Activated naive CD4-positive, alpha-beta T cell treated with anti-CD3 and anti-CD28 coated beads for 36 hours (primary cell): ENCODE measurements at places on chromosomes 1 and 21.
A peak's percentile ranks its signal among the peaks of the same experiment; 100 is the strongest.

DNA sequence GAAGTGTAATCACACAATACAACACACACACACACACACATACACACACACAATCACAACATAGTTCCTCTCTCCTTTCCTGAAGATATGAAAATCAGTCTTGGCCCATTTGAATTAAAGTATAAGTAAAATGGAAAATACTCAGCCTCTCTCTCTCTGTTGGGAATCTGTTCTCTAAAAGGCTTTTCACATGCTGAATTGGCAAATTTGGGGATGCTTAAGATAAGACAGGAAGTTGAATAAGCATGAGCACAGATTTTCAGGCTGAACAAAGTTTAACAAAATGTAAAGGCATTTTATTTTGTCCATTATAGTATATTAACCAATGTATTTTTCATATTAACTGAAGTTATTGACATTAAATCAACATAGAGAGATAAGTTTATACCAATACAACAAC lies 23.7 kb upstream of the FMO2 start:
- no peak overlapping the region for H3K27ac ChIP-seq
- no peak for DNase-seq
- no peaks in the 10 kb centered on the region for H3K36me3 ChIP-seq
- no peaks in the 10 kb centered on the region for H3K4me1 ChIP-seq
- H3K4me3 ChIP-seq = no peak overlapping the region

DNA sequence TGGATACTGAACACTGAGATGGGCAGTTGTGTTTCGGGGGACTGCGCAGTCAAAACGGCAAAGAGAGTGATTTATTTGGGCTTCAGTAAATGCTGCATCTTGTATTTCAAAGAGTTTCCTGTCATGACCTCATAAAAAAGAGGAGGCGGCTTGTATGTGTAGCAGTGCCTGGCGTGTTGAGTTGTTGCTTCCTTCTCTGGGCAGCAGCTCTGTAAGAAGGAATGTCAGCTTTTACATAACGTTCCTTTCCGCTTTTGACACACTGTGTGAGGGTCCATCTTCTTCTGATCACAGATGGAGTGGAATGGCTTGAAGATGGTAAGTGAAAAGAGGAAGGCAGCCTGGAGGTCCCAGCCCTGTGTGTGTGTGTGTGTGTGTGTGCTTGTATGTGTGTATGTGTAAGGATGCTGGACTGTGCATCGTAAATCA lies 941 bp downstream of the ELAVL4 start:
- H3K36me3 ChIP-seq = no peaks in the 10 kb centered on the region
- no peak overlapping the region for H3K27ac ChIP-seq
- H3K27me3 ChIP-seq = peaks cover 64% of the 10 kb centered on the region
- DNase-seq = peak; percentile 5

GRCh38 chr1:39639305-39640130 lies at the start of gene HEYL:
Gene HEYL, minus strand, starts transcription at chr1:39639643. Its CDS starts 18 bp downstream, at chr1:39639625.
- H3K36me3 ChIP-seq = no peaks in the 10 kb centered on the region
- peak; percentile 76 for DNase-seq

- H3K27me3 ChIP-seq = no peaks in the 10 kb centered on the region
- no peak overlapping the region for H3K4me3 ChIP-seq
- no peaks in the 10 kb centered on the region for H3K4me1 ChIP-seq
- no peak for DNase-seq
Measured at GRCh38 chr1:239868058-239868832, 223.4 kb upstream of the FMN2 start.

GRCh38 chr1:107450899-107451664 lies 310.2 kb downstream of the NTNG1 start:
- H3K4me1 ChIP-seq = no peaks in the 10 kb centered on the region
- DNase-seq = no peak
- H3K36me3 ChIP-seq = no peaks in the 10 kb centered on the region
- H3K4me3 ChIP-seq = no peak overlapping the region
- H3K27ac ChIP-seq = no peak overlapping the region
- peaks cover 7% of the 10 kb centered on the region for H3K27me3 ChIP-seq

GRCh38 chr1:55519937-55520683 lies 304.9 kb upstream of the USP24 start:
- no peak for DNase-seq
- H3K36me3 ChIP-seq = no peaks in the 10 kb centered on the region
- H3K27me3 ChIP-seq = peaks cover 6% of the 10 kb centered on the region
- no peaks in the 10 kb centered on the region for H3K4me1 ChIP-seq
- H3K27ac ChIP-seq = no peak overlapping the region

GRCh38 chr1:209544098-209544497 lies 39.4 kb upstream of the CAMK1G start:
- no peak for DNase-seq
- no peaks in the 10 kb centered on the region for H3K27me3 ChIP-seq
- H3K27ac ChIP-seq = no peak overlapping the region
- H3K4me1 ChIP-seq = no peaks in the 10 kb centered on the region
- H3K36me3 ChIP-seq = no peaks in the 10 kb centered on the region

- peaks cover 3% of the 10 kb centered on the region for H3K4me1 ChIP-seq
- H3K27ac ChIP-seq = no peak overlapping the region
- H3K36me3 ChIP-seq = no peaks in the 10 kb centered on the region
- peaks cover 4% of the 10 kb centered on the region for H3K27me3 ChIP-seq
Measured at GRCh38 chr1:162020150-162020549, 3.5 kb downstream of the OLFML2B start.

GRCh38 chr1:194076646-194077045 lies 890.2 kb upstream of the B3GALT2 start:
- no peaks in the 10 kb centered on the region for H3K4me1 ChIP-seq
- no peak overlapping the region for H3K27ac ChIP-seq
- peaks cover 2% of the 10 kb centered on the region for H3K36me3 ChIP-seq
- H3K4me3 ChIP-seq = no peak overlapping the region

DNA sequence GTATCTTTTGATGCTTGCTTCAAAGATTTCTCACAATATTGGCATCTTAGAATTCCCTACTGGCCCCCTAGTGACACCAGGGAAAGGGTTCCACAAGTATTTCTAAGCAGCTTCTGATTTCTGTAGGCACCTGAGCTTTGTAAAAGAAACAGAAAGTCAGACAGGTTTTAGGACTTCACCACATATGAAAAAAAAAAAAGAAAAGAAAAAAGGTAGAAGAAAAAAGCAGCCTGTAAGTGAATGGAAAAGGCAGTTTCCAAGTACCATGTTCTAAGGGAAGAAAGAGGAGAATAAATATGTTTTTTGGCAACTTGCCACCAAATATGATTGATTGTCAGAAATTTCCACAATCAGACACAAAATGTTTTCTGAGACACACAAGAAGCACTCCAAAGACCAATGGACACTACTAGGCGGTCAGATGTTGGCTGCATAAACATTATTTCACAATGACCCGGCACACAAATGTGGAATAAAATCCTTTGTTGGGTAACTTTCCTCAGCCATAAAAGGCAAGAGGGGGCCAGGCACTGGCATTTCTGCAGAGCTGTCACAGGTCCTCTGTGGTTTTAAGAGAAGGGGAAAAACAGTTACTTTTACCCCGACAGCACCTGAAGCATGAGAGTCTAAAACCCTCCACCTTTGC lies 12.7 kb upstream of the CPLANE2 start:
- no peak overlapping the region for H3K4me3 ChIP-seq
- peak overlapping the region; percentile 48 for H3K27ac ChIP-seq
- no peaks in the 10 kb centered on the region for H3K27me3 ChIP-seq

GRCh38 chr1:68103884-68104554 lies 53.6 kb upstream of the DIRAS3 start:
- DNase-seq = no peak
- no peak overlapping the region for H3K4me3 ChIP-seq
- H3K36me3 ChIP-seq = no peaks in the 10 kb centered on the region
- H3K27me3 ChIP-seq = peaks cover 12% of the 10 kb centered on the region
- no peaks in the 10 kb centered on the region for H3K4me1 ChIP-seq

DNA sequence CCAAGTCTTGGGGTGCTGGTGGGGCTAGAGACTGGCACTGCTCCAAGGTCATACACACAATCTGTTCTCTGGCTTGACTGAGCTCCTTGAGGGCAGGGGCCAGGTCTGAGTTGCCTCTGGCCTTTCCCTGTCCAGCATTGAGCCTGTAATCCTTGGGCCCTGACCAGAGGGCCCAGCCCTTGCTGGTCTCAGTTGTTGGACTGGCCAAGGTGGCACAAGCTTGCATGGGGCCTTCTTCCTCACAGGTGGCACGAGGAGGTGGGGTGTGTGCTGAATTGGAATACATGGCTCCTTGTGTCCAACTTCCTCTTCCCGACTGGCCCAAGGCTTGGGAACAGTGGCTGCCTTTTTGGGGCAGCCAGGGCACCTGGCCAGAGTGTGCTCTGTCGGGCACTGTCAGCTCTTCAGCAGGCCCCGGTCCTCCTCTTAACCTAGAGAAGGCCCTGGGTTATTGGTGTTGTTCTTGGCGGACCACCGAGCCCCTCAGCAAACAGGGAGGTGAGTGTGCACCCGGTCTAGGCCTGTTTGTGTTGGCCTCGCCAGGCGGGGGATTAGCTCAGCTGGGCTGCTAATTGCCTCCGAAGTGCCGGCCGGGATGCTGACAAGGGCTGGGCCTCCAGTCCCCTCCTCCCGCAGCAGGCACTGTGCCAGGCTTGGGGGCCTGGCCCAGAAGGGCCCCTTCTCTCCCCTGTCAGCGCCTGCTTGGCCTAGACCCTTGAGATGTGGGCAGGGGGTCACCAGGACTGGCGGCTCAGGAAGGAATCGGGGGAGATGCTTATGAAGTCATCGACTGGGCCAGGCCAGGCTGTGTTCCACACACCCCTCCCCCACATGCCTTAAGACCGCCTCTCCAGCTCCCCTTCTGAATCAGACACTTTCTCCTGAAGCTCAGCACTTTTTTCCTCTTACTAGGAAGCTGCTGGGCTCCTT lies 28.5 kb downstream of the WNT4 start:
- no peak for DNase-seq
- peak overlapping the region; percentile 44 for H3K27ac ChIP-seq
- H3K4me3 ChIP-seq = no peak overlapping the region
- peaks cover under 1% of the 10 kb centered on the region for H3K36me3 ChIP-seq

- H3K4me1 ChIP-seq = peaks cover 10% of the 10 kb centered on the region
- no peak overlapping the region for H3K27ac ChIP-seq
- H3K36me3 ChIP-seq = no peaks in the 10 kb centered on the region
- H3K4me3 ChIP-seq = peak overlapping the region; percentile 65
- DNase-seq = peak; percentile 31
- peaks cover 50% of the 10 kb centered on the region for H3K27me3 ChIP-seq
Measured at GRCh38 chr21:33070998-33071769, 1.2 kb downstream of the OLIG1 start.

DNA sequence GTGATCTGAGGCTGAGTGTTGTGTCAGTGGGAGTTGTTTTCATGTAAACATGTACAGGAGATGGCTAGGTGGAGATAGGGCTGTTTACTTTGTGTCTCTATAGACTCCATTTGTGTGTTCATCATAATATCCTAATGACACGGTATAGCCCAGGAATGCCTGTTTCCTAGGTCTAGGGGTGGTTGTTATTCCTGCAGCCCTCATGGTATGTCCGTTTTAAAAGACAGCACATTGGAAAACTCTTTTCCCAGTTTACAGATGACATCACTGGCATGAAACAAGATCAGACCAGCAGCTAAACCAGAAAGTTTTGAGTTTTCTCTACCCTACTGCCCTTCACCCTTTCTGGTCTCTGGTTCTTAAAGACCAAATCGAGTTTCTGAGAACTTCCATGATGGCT lies 227.3 kb upstream of the TMEM51 start:
- peaks cover 34% of the 10 kb centered on the region for H3K27me3 ChIP-seq
- no peak overlapping the region for H3K27ac ChIP-seq
- no peaks in the 10 kb centered on the region for H3K36me3 ChIP-seq
- DNase-seq = no peak

DNA sequence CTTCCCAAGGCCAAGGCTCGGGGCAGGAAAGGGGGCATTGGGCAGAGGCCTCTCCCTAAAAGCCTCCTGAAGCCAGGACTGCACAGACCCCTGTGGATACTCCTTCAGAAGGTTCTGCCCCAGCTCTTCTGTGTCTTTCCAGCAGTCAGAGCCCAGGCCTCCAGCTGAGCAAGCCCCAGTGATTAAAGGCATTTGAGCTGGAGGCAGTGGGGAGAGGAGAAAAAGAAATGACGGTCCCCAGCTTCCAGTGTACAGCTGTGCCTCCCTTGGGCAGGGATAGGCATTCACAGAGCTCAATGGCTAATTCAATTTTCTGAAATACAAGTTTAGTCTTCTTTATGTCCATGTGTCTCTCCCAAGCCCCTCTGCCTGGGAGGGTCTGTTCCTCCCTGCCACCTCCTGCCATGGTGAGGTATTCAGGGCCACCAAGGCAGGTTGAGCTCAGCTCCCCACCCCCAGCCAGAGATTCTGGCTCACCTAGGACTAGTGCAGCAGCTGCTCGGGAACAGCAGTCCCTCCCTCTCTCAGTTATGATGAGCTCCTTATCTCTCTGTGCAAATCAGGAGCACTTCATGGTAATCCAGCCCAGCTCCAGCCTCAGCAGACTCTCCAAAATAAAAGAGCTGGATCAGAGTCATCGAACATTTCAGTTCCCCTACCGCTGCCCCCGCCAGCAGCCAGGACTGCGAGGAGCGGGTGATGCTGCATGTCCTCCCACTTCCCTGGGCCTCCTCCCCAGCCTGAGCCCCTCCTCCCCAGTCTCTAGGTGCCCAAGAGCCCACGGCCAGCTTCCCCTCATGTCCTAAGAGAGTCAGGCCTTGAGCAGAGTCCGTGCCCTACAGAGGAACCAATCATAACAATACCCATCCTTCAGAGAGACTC lies 208.4 kb upstream of the ZC3H12A start:
- DNase-seq = no peak
- H3K4me1 ChIP-seq = no peaks in the 10 kb centered on the region
- H3K4me3 ChIP-seq = no peak overlapping the region
- no peak overlapping the region for H3K27ac ChIP-seq
- H3K36me3 ChIP-seq = no peaks in the 10 kb centered on the region

GRCh38 chr1:7561936-7562728 lies 209.0 kb upstream of the VAMP3 start:
- no peak overlapping the region for H3K27ac ChIP-seq
- DNase-seq = no peak
- H3K36me3 ChIP-seq = no peaks in the 10 kb centered on the region
- H3K27me3 ChIP-seq = no peaks in the 10 kb centered on the region
- no peaks in the 10 kb centered on the region for H3K4me1 ChIP-seq
- no peak overlapping the region for H3K4me3 ChIP-seq

- H3K4me3 ChIP-seq = no peak overlapping the region
- H3K27me3 ChIP-seq = no peaks in the 10 kb centered on the region
- H3K36me3 ChIP-seq = no peaks in the 10 kb centered on the region
- no peak for DNase-seq
Measured at GRCh38 chr1:168653567-168653966, 75.4 kb downstream of the DPT start.

DNA sequence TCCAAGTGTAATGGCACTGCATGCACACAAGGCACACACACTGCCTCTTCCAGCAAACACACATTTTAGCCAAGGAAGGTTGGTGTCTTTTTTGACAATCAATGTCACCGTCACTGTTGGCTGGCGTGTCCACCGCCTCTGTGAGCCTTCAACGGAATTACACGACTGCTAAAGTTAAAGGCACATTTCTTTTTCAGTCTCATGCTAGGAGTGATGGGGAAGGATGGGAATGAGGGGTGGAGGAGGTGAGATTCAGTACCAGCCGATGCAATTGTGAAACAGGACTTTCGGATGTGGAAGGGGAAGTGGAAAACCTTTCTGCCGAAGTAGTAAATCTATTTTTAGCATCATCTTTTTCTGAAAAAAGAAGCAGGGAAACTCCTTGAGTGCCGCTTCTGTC lies 1.4 kb downstream of the ELAVL4 start:
- no peaks in the 10 kb centered on the region for H3K36me3 ChIP-seq
- H3K4me3 ChIP-seq = peak overlapping the region; percentile 2
- no peak overlapping the region for H3K27ac ChIP-seq
- H3K27me3 ChIP-seq = peaks cover 64% of the 10 kb centered on the region
